ENCODE measurements at places on chromosomes 11 and 22.

- no peak for DNase-seq
These were observed 13.3 kb downstream of the ZDHHC5 start for GRCh38 chr11:57681168-57681567.

DNA sequence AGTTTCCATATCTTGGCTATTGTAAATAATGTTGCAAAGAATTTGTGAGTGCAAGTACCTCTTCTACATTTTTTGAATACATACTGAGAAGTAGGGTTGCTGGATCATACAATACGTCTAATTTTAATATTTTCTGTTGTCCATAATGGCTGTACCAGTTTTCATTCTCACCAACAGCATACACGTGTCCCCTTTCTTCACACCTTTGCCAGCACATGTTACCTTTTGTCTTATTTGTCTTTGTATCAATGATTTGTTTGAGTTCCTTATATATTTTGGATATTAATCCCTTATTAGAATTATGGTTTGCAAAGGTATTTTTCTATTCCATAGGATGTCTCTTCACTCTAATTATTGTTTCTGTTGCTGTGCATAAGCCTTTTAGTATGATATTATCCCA is 904.3 kb downstream of the METTL15 start:
- no peak for DNase-seq

GRCh38 chr22:29715240-29715639 is 4.6 kb upstream of the CABP7 start:
- DNase-seq, result no peak

DNA sequence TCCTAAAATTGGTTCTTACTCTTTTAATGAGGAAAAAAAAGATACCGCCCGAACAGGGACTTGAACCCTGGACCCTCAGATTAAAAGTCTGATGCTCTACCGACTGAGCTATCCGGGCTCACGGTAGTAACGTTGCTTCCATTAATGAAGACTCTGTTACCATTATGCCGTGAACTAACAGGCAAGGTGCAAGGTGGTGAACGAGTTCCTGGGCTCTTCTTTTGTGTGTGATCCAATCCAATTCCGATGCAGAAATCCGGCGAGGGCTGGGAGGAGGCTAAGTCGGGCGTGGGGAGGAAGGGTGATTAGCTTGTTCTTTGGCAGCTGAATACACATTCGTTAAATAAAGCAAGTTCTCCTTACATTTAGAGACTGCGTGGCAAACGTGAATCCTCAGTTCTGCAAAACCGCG is 49.0 kb downstream of the OR4D9 start:
- peak; percentile 68 for DNase-seq

GRCh38 chr11:130849215-130849568 is 67.1 kb downstream of the SNX19 start:
- no peak for DNase-seq

- DNase-seq, result no peak
These were observed 86.1 kb downstream of the CLPB start for GRCh38 chr11:72348250-72348649.

- DNase-seq, result no peak
These were observed 49.9 kb downstream of the UBASH3B start for GRCh38 chr11:122705396-122705795.

GRCh38 chr11:61853698-61854169 is 25.6 kb downstream of the FADS2 start:
- no peak for DNase-seq

GRCh38 chr22:42994917-42995562 is 19.9 kb downstream of the PACSIN2 start:
- no peak for DNase-seq

GRCh38 chr22:22663861-22664800 is 19.7 kb downstream of the GGTLC2 start:
- DNase-seq, result no peak

- peak; percentile 27 for DNase-seq
These were observed 55.3 kb upstream of the ALKBH3 start for GRCh38 chr11:43825217-43825816.

DNA sequence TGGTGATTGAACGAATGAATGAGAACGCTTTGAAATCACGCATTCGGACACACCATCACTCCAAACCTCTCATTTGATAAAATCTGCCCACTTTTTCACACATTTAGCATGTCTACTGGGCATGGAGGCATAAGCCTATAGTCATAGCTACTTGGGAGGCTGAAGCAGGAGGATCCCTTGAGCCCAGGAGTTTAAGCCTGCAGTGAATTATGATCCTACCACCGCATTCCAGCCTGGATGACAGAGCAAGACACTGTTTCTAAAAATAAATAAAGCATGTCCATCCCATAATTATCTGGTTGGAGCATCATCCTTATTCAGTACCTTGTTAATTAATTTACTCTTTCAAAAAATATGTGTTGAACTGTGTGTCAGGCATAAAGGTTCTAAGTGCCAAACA is 3.3 kb upstream of the PICALM start:
- no peak for DNase-seq

DNA sequence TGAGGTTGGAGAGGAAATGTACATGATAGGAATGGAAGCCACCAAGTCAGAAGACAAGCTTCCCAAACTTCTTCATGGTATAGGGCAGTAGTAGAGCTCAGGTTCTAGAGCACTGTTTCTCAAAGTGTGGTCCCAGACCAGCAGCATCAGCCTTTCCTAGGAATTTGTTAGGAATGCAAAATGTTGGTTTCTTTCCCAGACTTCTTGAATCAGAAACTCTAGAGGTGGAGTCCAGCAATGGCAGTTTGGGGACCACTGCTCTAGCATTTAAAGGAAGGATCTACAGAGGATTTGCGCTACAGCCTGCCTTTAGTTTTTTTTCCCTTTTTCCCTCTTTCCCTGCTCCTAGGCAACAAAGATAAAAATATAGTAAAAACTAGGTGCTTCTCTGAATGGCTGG is 17.0 kb upstream of the MMP12 start:
- no peak for DNase-seq

DNA sequence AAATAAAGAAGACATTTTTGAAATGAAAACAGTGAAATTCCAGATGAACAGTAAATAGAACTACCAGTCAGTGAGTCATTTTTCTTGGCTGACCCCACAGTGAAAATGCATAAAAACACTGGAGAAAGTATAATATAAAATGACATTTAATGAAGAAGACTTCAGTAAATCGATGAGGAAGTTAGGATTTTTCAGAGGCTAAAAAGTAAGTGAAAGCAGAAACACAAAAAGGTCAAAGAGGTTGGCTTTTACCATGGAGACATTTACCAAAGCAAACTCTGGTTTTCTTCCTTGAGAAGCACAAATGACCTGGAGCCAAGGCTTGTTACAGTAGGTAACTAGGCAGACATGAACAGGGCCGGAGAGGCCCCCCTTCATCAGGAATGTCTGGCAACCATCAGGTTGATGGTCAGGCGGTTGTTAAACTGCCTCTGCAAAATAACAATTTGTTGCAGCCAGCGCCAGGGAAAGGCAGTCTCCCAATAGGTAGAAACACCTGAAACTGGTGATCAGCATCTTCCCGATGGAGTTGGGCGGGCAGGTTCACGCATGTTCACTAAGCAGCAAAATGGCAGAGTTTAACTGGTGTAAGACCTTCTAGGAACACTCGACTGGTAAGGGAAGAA is 16.7 kb upstream of the TMEM123 start:
- DNase-seq, result no peak

DNA sequence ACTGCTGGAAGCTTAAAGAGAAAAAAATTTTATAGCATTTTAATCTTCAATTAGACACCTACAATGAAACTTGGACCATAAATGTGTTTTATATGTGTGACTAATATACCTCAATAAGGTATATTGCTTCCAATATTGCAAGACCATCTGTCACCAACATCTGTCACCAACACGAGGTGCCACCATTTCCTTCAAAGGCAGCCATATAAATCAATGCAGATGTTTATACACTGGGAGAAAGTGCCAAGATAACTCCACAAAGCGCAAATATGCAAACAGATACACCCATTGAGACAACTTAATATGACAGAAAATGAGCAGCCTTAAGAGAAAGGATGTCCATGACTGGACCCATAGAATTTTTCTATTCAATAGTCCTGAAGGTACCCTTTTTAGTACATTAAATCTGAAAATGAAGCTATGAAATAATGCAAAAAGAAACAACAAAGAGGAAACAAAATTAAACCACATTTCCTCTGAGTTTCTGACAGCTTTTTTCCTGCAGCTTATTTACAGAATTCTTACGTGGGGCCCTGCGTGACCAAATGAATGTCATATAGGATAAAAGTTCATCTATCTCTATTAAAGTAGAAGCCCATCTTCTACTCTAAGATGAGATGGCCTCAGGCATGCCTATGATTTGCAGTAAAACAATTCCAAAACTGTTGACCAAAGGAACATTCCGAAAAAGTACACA is 12.5 kb downstream of the MPZL3 start:
- DNase-seq, result no peak

- DNase-seq, result no peak
These were observed 43.3 kb downstream of the CYB5R2 start for GRCh38 chr11:7630002-7630401.

DNA sequence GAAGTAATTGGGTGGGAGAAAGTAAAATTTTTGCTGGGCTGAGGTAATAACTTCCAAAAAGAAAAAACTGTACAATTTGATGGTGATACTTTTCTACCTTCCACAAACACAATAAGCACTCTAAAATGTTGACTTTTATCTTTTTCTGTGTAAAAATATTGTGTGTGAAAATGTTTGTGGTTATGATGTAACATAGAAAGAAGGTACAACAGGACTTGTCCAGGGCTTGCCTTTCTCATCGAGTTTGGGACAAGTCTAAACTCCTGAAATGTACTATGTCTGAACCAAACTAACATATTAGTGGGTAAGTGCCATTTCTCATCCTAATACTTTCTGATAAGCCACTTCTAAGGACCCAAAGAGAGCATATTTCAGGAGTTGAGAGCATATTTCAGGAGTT is 174.2 kb upstream of the PDGFD start:
- no peak for DNase-seq

DNA sequence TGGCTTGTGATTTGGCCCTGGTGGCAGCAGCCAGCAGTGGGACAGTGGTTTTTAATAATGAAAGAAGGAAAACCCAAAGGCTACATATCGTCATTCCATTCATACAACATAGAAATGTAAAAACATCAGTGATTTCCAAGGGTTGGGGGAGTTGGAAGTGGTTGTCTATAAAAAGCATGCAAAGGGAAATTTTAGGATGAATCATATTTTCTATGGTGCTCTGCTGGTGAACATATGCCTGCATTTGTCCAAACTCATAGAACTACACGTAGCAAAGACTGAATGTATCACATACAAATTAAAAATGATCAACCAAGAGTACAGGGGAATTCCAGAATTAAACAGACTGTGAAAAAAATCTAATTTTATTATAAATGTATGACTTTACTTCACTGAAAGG is 11.1 kb downstream of the OR5B3 start:
- DNase-seq, result no peak

GRCh38 chr22:33666279-33666960 is 253.9 kb downstream of the LARGE1 start:
- no peak for DNase-seq

GRCh38 chr22:49366437-49366836 is 461.2 kb downstream of the BRD1 start:
- DNase-seq, result no peak

GRCh38 chr22:16828876-16829275 is 3.7 kb upstream of the XKR3 start:
- no peak for DNase-seq

DNA sequence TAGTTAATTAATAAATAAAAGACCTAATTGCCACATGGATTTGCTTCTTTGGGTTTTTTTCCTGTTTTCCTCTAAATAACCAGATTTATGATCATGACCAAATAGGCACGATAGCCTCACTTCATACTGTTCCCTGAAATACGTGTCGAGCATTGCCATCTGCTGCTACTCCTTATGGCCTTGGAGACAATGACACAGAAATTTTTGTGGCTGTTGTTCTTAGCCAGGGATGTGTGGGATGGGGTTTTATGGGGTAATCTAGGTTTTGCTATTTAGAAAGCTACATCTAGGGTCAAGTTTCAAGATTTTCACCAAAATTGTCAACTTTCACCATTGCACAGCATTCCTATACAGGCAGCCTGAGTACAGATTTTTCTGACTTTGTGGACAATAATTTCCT is 145.2 kb downstream of the DBX1 start:
- DNase-seq, result no peak

DNA sequence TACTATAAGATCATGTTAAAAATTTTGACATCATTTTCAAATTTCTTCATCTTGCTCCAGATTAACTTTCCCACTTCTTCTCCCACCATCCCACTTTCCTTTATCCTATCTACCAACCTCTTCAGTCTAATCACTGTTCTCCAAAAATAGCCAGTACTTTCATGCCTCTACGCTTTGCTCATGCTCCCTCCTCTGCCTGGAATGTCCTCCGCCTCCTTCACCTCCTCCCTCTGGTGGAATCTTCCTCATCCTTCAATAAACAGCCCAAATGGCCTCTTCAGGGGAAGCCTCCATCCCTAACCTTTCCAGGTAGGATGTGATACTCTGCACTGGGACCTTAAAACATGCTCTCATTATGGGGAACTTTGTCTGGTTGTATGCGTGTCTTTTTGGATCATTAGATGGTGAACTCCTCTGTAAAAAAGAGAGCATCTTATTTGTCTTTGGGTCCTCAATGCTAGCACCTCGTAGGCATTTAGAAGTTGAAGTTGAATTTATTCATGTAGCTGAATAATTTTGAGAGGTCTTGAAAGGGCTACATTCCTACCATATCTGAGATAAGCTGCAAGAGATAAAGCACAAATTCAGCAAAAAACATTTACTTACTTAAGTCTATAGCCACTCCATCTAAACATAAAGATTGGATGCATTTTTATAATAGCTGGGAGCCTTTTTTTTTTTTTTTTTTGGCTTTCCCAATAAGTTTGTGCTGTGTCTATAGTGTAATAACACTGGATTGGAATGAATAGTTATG is 8.0 kb upstream of the CSRP3 start:
- no peak for DNase-seq

GRCh38 chr11:72343006-72343756 is 91.2 kb downstream of the CLPB start:
- DNase-seq, result no peak

- no peak for DNase-seq
These were observed 13.5 kb downstream of the ADORA2A start for GRCh38 chr22:24440718-24441405.

GRCh38 chr11:47260366-47260765 is 2.6 kb downstream of the NR1H3 start:
- DNase-seq, result no peak
